ENCODE measurements at places on chromosomes 5 and 9. TPM values are rescaled to one million over a fixed set of nuclear protein-coding genes. Genes with fewer than 3 reads are reported as not detected.

The SHROOM1 gene
- 23.3 TPM for total RNA-seq

- no peaks in the 10 kb centered on the region for H3K36me3 ChIP-seq
- no peak overlapping the region for H3K4me3 ChIP-seq
- peaks cover 99% of the 10 kb centered on the region for H3K27me3 ChIP-seq
- H3K27ac ChIP-seq = no peak overlapping the region
Measured at GRCh38 chr5:2833556-2833955, 82.1 kb upstream of the IRX2 start.

The ZNF454 gene
- not detected for total RNA-seq

The SAP30L gene
- 53.0 TPM for total RNA-seq

The PRDM9 gene
- not detected for total RNA-seq

GRCh38 chr5:62690421-62690820, 111.8 kb downstream of the LRRC70 start:
- no peaks in the 10 kb centered on the region for H3K27me3 ChIP-seq
- no peak overlapping the region for H3K27ac ChIP-seq
- H3K36me3 ChIP-seq = no peaks in the 10 kb centered on the region
- no peaks in the 10 kb centered on the region for H3K4me1 ChIP-seq

The MSX2 gene
- total RNA-seq = not detected

The SGCD gene
- not detected for total RNA-seq

Measured in PC-9 (cell line).